ENCODE measurements at places on chromosomes 2 and 18.

- H3K4me3 ChIP-seq: no peak overlapping the region
- no peak overlapping the region for H3K27ac ChIP-seq
- no peaks in the 10 kb centered on the region for H3K36me3 ChIP-seq
- H3K27me3 ChIP-seq: no peaks in the 10 kb centered on the region
- H3K4me1 ChIP-seq: no peaks in the 10 kb centered on the region
These were observed 764.3 kb downstream of the METTL4 start for GRCh38 chr18:1806884-1807615.

- H3K27ac ChIP-seq: no peak overlapping the region
- no peaks in the 10 kb centered on the region for H3K36me3 ChIP-seq
- H3K4me1 ChIP-seq: peaks cover 17% of the 10 kb centered on the region
- no peak overlapping the region for H3K4me3 ChIP-seq
These were observed 22.8 kb upstream of the MYO3B start for GRCh38 chr2:170155022-170155722.

DNA sequence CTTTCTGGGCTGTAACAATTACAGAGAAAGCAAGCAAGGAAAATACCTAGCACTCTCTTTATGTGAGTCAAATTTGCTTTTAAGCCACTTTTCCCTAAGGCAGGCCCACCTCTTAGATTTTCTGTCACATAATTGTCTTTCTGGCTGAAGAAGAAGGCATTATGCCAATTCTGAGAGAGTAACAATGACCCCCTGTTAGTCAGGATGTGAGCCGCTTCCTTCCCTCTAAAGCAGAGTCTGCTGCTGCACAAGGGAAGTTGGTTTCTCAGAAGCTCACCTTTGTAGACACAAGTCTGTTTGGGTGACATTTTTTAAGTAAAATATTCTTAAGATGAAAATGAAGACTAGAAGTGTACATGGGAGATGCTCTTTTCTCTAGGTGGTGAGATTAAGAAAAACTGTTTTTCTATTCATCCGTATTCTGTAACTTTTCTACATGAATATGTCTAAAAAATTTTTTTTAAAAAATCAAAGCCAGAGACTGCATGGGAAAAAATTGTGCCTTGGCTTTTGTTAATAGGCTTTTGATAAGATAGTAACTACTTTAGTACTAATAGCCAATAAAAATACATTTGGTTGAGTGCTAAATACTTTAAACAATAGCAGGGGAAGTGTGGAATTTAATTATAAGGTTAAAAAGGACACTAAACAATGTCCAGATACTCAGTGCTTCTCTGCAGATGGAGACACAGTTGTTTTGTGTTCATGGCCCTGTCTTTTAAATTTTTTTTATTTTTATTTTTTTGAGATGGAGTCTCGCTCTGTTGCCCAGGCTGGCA, 33.4 kb upstream of the VPS54 start:
- H3K4me1 ChIP-seq: peaks cover 26% of the 10 kb centered on the region
- H3K4me3 ChIP-seq: no peak overlapping the region
- H3K36me3 ChIP-seq: no peaks in the 10 kb centered on the region
- no peak overlapping the region for H3K27ac ChIP-seq
- H3K27me3 ChIP-seq: no peaks in the 10 kb centered on the region
- DNase-seq: no peak

GRCh38 chr2:114729026-114729425, 286.6 kb downstream of the DPP10 start:
- H3K4me3 ChIP-seq: no peak overlapping the region
- DNase-seq: no peak
- H3K27ac ChIP-seq: no peak overlapping the region
- no peaks in the 10 kb centered on the region for H3K36me3 ChIP-seq
- H3K27me3 ChIP-seq: no peaks in the 10 kb centered on the region

- no peaks in the 10 kb centered on the region for H3K27me3 ChIP-seq
- no peaks in the 10 kb centered on the region for H3K36me3 ChIP-seq
- no peak overlapping the region for H3K4me3 ChIP-seq
- H3K27ac ChIP-seq: no peak overlapping the region
These were observed 6.7 kb downstream of the SCYGR3 start for GRCh38 chr2:227607941-227608340.

All from type B pancreatic cell (in vitro differentiated cells).